ENCODE measurements at places on chromosomes 13 and 19.

DNA sequence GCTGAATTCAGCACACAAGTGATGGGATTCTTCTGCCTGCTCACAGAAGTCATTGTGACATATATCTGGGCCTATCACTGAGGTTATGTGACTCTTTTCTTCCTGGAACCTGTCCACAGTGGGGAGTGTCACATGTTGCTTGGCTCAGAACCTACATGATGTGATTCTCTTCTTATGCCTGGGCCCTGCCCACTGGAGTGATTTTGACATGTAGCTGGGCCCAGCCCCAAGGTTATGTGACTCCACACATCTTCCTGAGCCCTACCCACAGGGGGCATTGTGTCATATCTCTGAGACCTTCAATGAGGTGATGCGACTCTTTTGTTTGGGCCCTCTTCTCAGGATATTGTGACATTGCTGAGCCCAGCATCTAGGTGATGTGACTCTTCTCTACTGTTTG lies 17.4 kb upstream of the ZNF429 start:
- no peak for DNase-seq

- DNase-seq = no peak
Measured at GRCh38 chr19:19595171-19595701, 23.3 kb downstream of the PBX4 start.

DNA sequence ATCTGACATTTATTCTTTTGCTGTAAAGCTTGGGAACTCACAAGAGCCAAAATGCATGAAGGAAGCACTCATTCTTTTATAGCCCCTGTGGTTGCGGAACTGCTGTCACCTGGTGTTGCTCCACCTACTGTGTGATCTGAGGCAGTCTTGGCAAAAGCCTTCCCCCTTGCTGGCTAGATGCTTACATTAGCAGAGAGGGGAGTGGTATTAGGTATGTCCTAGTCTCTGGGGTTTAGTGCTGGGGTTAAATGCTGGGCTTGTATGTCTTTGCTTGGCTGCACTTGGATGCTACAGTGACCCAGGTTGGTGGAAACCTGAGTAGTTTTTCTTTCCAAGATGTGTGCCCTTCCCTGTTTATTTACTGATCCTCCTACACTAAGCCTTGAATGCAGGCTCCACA lies 99.3 kb downstream of the WDFY2 start:
- DNase-seq = peak; percentile 56

DNA sequence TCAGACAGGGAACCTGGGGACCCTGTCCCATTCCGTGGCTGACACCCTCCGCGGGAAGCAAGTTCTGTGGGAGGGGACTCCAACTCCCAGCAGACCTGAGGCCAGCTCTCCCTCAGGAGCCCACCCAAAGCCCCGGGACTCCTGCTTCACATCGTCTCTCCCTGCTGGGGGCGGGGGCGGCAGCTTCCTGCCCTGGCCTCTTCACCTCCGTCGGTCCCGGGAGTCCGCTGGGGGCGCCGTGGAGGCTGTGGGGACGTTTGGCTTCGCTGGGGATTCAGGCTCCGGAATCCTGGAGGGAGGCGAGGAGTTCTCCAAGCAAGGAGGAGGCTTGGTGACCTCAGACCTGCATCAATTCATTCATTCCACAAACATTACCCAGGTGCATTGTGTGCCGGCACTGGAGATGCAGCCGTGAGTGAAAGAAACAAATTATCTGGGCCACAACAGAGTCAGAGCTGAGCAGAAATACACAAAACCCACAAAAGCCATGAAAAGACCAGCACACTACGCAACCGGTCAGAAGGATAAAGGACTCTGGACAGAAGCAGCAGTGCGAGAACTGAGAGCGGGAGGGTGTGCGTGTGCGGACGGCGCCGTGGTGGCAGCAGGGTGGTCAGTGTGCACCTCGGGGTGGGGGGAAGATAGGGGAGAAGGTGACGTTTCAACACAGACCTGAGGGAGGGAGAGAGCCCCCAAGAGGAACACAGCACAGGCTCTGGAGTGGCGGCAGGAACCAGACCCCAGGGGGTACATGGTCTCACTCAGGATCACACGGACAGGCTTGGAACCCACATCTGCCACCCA lies 19.0 kb downstream of the EPS8L1 start:
- peak; percentile 87 for DNase-seq

DNA sequence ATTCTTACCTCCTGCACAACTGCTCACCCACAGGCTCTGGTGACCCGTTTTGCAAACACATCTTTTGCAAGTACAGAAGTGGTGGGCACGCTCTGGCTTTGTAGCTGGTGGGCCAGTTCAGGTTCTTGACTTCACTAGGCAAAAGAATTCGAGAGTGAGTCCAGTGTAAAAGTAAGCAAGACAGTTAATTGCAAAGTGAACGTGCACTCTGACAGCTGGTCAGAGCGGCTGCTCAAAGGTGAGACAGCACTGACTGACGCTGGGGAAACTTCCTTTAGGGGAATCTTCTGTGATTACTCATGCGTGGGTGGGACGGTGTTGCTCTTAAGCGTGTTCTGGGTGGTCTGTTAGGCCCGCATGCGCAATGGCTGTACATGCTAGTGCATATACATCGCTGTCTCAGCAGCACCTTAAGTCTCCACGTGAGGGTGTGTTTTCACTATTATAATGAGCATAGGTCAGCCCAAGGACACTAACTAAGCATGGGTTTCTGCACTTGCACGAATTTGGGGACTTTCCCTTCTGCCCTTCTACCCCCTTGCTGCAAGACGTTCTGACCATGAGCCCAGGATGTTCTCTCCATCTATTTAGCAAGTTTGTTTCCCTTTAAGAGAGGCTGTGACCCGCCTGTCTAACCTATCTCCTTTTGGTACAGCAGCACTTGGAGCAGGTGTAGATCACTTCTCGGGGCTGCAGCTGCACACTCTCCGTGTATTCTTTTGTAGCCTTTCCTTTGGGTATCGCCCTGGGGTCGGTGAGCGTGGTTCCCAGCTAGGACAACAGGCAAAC lies 30.2 kb upstream of the CD33 start:
- DNase-seq = no peak

DNA sequence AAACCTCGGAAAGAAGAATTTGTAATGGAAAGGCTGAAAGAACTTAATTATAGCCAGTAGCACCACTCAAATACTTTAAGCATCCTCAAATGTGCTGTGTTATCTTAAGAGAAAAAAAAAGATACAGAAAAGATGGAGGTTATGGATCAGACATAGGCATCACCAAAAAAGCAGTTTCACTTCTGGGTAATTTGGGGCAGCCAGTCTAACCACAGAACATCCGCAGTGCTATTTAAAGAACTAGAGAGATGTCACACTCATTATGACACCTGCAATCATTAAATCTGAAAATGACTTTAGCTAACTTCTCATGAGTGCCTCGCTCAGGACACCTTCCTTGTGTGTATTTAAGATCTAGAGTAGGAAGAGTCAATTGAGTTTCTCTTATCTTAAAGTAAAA lies 211.8 kb downstream of the RBM26 start:
- no peak for DNase-seq

DNA sequence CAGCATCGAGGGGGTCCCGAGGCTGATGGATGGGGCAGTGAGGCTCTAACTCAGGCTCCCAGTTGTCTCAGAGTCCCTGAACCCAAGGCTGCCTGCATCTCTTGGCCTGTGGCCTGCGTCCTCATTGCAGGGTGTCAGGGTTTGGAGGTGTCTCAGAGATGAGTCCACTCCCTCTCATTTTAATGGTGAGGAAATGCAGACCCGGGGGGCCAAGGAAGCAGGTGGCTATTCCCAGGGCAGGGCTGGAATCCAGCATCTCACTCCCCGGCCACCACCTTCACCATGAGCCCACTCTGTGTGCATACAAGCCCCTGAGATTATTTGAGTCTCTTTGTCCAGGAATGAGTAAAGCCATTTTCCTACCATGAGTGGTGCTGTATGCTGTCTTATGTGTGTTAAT lies 21.4 kb downstream of the TEX29 start:
- no peak for DNase-seq

DNA sequence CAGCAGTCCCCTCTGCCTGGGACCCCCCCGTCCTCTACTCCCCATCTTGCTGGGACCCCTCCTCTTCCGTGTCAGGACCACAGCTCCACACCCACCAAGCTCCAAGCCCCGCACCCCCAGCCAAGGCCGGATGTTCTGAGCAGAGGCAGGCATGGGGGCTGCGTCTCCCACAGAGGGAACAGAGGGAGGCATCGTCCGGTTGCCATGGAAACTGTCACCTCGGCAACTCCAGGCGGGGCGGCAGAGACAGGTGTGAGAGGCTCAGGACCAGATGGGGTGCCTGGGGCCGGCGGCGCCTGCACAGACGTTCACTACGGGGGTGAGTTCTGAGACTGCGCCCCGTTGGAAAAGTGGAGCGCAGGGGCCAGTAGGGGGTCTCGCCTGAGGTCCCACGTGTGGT lies 5.4 kb downstream of the RNU6-9 start:
- no peak for DNase-seq

DNA sequence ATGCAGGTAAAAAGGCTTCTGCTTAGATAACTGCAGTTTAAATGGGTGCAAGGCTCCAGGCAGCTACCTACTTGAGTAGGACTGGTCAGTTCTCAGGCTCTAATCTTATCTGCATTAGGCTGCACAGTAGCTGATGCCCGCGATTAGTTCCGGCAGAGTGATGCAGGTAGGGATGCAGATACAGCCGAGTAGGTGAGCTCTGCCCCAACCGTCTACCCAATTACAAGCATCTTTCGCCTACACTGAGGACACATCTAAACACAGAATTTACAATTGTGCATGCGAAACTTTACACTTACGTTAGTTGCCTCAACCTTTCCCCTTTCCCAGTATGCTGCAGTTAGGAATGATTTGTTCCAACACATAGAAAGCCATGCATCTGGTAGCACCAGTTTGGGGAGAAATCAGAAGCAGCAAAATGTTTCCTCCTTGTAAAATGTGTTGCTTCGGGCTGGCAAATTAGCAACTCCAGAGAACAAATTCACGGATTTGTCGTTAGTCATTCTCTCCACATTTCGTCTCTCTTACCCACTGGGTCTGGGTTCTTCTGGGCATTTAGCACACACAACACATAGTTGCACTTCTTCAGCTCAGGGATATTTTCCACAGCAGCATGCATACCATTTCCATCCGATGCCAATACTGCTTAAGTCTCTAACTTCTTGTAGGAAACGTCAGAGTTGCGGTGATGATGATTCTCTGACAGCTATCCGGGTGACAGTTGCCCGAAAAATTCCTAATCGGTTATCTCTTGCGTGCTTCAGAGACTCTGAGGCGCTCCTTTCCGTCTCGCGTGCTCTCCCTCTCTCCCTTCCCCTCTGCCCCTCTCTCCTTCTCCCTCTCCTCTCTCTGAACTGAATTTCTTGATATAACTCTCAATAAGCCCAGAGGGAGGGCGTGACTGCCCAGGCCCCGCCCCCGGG lies at the start of gene PCDH9:
Gene PCDH9 (minus strand): TSS at position 856 of the 923 bp plus-strand sequence. CDS start 1,896 bp downstream, outside the sequence.
- DNase-seq = peak; percentile 25

- DNase-seq = no peak
Measured at GRCh38 chr19:7622933-7623685, 6.2 kb downstream of the XAB2 start.

DNA sequence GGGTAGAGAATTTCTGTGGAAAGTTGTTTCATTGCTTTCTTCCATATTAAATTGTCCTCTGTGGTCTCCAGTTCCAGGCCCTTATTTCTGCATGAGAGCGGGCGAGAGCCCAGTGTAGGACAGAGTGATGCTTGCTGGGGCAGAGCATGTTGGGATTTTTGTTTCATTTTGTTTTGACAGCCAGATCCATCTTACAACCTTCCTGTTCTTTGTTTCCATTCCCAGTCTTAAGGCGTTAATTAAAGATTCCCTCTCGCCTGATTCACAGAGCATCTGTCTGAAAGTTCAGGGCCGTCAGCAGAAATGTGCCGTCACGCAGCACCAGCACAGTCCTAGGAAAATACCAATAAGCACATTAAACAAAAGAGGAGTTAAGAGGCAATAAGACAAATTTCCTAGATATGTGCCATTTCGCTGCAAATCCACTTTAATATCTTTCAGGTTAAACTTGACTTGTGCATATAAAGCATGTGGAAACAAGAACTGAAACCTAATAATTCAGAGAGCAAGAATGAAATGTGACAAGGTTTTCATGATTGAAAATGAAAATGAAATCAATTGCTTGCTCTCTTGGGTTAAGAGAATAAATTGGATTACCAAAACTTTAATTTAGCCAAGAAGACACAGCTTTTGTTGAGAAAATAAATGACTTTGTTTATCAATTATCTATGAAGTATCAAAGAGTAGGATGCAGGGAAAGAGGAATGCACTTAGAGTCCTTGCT lies 210.7 kb upstream of the SLC10A2 start:
- no peak for DNase-seq

- no peak for DNase-seq
Measured at GRCh38 chr19:20153281-20153680, 13.7 kb upstream of the ZNF486 start.

DNA sequence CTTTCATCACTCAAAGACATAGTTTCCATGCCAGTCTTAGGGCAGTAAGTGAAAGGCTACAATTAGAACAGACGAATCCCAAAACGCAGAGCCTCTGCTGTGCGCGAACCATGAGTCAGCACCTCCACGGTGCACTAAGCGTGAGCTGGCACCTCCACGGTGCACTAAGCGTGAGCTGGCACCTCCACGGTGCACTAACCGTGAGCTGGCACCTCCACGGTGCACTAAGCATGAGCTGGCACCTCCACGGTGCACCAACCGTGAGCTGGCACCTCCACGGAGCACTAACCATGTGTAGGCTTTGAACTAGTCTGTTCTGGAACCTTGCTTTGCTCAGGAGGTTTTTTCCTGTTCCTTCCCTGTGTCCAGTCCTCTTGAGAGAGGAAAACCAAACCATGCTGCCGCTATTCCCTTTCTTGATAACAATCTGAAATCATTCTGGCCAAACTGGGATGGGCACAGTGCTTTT lies 120.6 kb downstream of the IRS2 start:
- no peak for DNase-seq

GRCh38 chr13:91168386-91168711 lies 179.1 kb upstream of the MIR17HG start:
- DNase-seq = no peak

DNA sequence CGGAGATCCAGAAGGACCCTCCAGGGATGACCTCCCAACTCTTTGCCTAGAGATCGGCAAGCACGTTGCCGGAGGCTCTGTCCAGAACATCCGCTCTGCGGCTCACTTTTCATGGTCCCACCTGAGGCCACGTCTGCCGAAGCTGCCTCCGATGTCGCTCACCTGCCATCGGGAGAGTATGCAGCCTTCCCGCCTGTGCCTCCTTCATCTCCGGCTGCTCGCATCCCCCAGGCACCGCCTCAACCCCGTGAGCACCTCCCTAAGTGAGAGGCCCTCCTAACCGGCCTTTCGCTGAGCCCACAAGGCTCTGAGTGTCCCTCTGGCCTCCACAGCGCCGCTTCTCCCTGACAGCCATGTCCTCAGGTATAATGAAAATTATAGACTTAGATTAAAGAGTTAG lies 275.1 kb downstream of the EFNB2 start:
- DNase-seq = no peak

- DNase-seq = no peak
Measured at GRCh38 chr19:7130043-7130442, 60.5 kb downstream of the ZNF557 start.

- peak; percentile 12 for DNase-seq
Measured at GRCh38 chr19:7292950-7293761, 1.1 kb downstream of the INSR start.

DNA sequence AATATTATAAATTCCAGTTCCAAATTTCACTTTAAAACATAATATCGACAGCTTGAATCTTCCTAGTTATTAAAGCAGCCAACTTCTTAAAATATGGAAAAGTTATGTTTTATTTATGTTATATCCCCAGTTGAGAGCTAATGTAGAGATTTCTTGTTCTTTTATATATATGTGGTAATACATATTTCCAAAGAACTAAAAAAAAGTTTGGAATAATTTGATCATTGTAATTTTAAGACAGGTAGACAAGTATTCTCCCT lies 781 bp upstream of the TBC1D4 start:
- DNase-seq = no peak

Data from mesendoderm (in vitro differentiated cells).